ENCODE measurements at places on chromosomes 16 and 17.
A peak's percentile ranks its signal among the peaks of the same experiment; 100 is the strongest.

DNA sequence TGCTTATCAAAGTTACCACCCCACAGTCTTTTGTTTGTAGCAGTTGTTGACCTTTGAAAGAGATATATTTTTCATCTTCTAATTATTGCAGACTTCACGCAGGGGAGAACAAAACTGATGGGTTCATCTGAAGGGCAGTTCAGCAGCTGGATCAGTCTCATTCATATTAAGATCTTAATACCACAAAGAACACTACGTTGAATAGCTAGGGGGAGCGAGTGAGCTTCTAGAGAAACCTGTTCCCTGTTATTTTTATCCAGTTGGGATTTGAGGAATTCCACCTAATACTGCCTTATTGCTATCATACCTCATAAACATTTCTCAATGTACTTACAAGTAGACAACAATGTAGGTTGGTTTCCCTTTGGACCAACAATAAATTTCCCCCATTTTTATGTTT lies 306.1 kb upstream of the KIF2B start:
- no peak overlapping the region for H3K27ac ChIP-seq
- H3K36me3 ChIP-seq: no peaks in the 10 kb centered on the region
- H3K4me3 ChIP-seq: no peak overlapping the region
- no peaks in the 10 kb centered on the region for H3K27me3 ChIP-seq

- peak overlapping the region; percentile 89 for H3K27ac ChIP-seq
- no peaks in the 10 kb centered on the region for H3K36me3 ChIP-seq
- H3K4me3 ChIP-seq: peak overlapping the region; percentile 81
- H3K4me1 ChIP-seq: peaks cover 12% of the 10 kb centered on the region
- DNase-seq: no peak
These were observed 1.5 kb upstream of the NEURL4 start for GRCh38 chr17:7330638-7331015.

- no peak overlapping the region for H3K27ac ChIP-seq
- no peak overlapping the region for H3K4me3 ChIP-seq
- no peaks in the 10 kb centered on the region for H3K27me3 ChIP-seq
- H3K4me1 ChIP-seq: no peaks in the 10 kb centered on the region
- DNase-seq: no peak
- no peaks in the 10 kb centered on the region for H3K36me3 ChIP-seq
These were observed 42.0 kb upstream of the SLC6A2 start for GRCh38 chr16:55613613-55614335.

DNA sequence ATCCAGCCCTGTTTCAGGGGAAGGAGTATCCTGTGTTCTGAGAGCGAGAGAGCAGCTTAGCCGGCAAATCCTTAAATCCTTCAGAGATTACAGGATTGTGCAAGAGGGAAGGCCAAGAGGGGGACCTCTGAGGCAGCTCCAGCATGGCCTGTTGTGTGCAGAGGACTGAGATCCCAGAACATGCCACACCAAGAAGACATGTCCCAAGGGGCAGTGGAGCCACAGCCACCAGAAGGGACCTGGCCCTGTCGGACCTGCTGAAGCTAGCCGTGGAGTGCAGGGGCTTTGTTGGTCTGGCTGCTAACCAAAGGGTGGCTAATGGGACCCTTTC lies 1.6 kb upstream of the MRC2 start:
- no peak for DNase-seq
- H3K36me3 ChIP-seq: peaks cover 4% of the 10 kb centered on the region
- no peak overlapping the region for H3K27ac ChIP-seq
- no peak overlapping the region for H3K4me3 ChIP-seq
- H3K4me1 ChIP-seq: peaks cover 15% of the 10 kb centered on the region
- H3K27me3 ChIP-seq: no peaks in the 10 kb centered on the region

DNA sequence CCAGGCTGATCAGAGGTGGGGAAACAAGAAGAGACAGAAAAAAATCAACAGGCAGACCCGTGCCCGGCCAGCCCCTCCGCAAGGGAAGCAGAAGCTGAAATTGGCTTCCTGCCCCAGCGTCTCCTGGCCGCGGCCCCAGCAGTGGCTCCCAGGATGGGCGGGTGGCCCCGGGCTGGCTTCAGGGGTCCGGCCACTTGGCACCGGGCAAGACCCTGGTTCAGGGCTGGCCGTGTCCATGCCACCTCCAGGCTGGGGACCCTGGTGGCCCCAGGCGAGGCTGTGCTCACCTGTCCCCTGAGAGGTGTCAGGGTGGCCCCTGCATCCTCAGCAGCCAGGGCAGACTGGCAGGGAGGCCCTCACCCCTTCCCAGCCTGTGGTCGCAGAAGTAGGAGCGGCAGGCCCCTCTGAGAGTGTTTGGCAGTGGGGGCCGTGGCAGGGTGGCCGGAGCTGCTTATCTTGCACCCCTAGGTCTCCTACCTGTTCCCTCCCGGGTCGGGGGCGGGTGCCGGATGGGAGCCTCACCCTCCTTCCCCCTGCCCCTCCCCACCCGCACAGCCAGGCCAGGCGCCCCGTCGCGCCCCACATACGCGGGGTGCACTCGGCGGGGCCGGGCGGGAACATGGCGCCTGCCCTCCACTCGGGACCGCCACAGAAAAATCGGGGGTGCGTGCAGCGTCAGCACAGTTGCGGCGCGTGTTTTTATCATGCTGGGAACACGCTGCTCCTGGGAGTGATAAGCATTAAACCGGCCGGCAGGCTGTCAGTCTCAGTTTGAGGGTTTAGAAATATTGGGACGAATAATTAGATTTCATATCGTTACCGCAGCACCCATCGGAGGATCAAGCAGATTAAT lies 46.7 kb upstream of the ZC3H18 start:
- no peak overlapping the region for H3K27ac ChIP-seq
- H3K27me3 ChIP-seq: no peaks in the 10 kb centered on the region
- no peak for DNase-seq
- H3K4me3 ChIP-seq: no peak overlapping the region
- H3K4me1 ChIP-seq: no peaks in the 10 kb centered on the region
- no peaks in the 10 kb centered on the region for H3K36me3 ChIP-seq

DNA sequence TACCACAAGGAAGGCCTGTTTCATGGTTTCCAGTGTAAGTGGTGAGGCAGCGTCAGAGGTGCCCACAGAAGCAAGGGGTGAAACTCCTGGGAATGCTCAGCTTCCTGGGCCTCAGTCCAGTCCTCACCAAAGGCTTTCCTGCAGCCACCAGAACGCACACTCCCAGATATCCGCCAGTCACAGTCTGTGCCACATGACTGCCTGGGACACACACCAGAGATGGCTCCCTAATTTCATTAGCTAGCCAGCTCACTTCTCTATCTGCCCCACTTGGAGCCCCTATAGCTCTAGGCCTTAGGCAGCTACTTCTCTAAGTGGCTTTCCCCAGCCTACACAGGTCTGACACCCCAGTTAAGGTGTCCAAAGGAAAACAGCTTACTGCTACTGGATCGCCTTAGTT lies 77.0 kb downstream of the CYTH1 start:
- no peak overlapping the region for H3K27ac ChIP-seq
- no peak for DNase-seq
- H3K36me3 ChIP-seq: peaks cover 10% of the 10 kb centered on the region
- H3K4me1 ChIP-seq: peaks cover 9% of the 10 kb centered on the region

DNA sequence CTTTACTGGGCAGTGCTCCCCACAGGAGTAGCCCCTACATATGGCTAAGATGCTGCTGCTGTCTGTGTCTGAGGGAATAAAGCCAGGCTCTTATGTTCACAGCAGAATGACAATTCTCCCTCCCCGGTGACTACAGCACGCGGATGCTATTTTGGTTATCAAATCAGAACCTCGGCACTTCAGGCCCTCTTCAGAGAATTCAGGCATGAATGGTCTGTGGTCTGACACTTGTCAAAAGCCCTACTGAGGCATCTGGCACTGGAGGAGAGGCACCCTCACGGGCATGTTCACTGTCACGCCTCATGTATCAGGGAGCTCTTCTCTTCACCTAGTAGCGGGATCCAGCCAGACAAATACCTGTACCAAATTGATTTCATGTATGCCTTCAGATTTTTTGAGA lies 30.4 kb downstream of the KIAA0513 start:
- no peaks in the 10 kb centered on the region for H3K27me3 ChIP-seq
- peak overlapping the region; percentile 89 for H3K27ac ChIP-seq
- no peak overlapping the region for H3K4me3 ChIP-seq
- DNase-seq: peak; percentile 81
- H3K36me3 ChIP-seq: no peaks in the 10 kb centered on the region

DNA sequence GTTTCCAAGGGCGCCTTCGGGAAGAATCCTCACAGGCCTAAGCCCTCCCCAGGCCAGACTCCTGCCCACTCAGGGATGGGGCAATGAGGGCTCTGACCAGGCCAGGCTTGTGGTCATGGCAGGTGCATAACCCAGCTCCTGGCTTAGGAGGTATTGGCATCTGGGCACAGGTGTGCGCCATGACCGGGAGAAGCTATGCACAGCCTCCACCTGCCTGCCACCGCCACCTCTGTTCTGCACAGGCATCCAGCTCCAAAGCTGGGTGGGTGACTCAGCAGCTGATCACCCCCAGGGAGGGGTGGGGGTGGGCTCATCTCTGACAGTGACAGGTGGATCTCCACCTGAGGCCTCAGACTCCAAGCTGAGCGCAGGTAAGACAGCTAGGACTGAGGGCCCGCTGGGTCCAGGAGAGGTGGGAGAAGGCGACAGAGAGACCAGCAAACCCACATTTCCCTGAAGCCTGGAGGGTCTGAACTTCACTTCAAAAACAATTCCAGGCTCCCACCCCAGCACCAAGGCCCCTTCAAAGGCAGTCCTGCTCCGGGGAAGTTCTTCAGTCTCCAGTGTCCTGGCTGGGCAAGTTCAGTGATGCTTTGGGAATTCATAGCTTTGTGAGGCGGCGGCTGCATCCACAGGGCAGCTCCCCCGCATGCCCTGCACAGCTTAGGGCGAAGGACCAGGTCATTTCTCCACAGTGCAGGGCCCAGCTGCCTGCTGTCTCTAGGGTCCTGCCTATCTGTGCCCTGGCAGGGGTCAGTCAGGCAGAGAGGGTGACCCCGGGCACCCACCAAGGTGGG lies 121.6 kb upstream of the SMURF2 start:
- no peak for DNase-seq
- peaks cover 11% of the 10 kb centered on the region for H3K4me1 ChIP-seq
- no peak overlapping the region for H3K4me3 ChIP-seq
- H3K36me3 ChIP-seq: no peaks in the 10 kb centered on the region
- peaks cover 43% of the 10 kb centered on the region for H3K27me3 ChIP-seq

GRCh38 chr17:61794792-61795191 lies 68.5 kb downstream of the BRIP1 start:
- H3K4me1 ChIP-seq: no peaks in the 10 kb centered on the region
- H3K4me3 ChIP-seq: no peak overlapping the region
- no peaks in the 10 kb centered on the region for H3K27me3 ChIP-seq

GRCh38 chr17:36674278-36674650 lies 72.9 kb downstream of the MRM1 start:
- H3K27ac ChIP-seq: no peak overlapping the region
- no peaks in the 10 kb centered on the region for H3K4me1 ChIP-seq
- DNase-seq: no peak
- no peaks in the 10 kb centered on the region for H3K27me3 ChIP-seq
- no peaks in the 10 kb centered on the region for H3K36me3 ChIP-seq

DNA sequence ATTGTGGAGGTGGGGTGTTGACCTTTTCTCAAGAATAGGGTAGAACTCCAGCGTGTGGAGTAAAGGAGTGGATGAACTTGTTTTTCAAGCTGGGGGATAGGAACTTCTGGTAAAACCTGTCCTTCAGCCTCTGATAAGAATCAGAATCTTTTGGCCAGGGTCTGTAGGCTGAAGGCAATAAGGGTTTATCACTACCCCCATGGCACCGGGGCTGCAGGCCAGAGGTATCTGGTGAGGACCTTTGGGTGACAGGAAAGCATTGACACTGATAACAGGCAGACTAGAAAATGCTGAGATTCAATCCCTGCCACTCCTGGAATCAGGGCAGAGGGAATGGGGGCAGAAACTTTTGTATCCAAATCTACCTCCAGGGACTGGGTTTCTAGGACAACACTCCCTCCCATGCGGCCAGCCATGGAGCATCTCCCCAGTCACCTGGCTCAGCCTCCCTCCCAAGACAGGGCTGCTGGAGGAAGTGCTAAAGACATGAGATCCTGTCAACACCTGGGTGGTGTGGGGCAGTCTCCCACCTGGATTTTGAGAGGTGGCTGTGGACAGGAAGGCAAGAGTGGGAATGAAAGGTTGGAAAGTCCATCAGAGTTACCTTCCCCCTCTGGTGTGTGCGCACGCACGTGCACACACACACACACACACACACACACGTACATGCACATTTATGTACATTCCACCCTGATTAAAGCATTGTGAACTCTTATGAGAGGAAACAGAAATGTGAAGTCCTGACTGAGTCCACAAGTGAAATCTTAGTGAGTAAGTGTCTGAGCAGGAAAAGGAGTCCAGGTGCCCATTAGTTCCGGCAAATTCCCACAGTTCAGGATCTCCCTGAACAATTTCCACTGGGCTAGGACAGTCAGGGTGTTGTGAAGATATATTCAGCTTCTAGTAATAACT lies 53.1 kb upstream of the MARCHF10 start:
- peaks cover 22% of the 10 kb centered on the region for H3K4me1 ChIP-seq
- peak overlapping the region; percentile 55 for H3K27ac ChIP-seq
- H3K36me3 ChIP-seq: no peaks in the 10 kb centered on the region
- H3K4me3 ChIP-seq: no peak overlapping the region
- DNase-seq: no peak

- H3K4me1 ChIP-seq: peaks cover 10% of the 10 kb centered on the region
- H3K27me3 ChIP-seq: no peaks in the 10 kb centered on the region
- DNase-seq: peak; percentile 46
- peak overlapping the region; percentile 88 for H3K27ac ChIP-seq
These were observed 13.1 kb downstream of the ABCA9 start for GRCh38 chr17:69047368-69048263.

GRCh38 chr17:17403065-17403464 lies 73.7 kb upstream of the MED9 start:
- H3K4me3 ChIP-seq: no peak overlapping the region
- DNase-seq: no peak
- H3K4me1 ChIP-seq: no peaks in the 10 kb centered on the region
- H3K27me3 ChIP-seq: peaks cover 3% of the 10 kb centered on the region

- peak; percentile 57 for DNase-seq
- H3K27ac ChIP-seq: peak overlapping the region; percentile 89
- peaks cover 58% of the 10 kb centered on the region for H3K4me1 ChIP-seq
- no peak overlapping the region for H3K4me3 ChIP-seq
These were observed 15.4 kb downstream of the SMTNL2 start for GRCh38 chr17:4599505-4600281.

GRCh38 chr17:13182450-13182849 lies 164.6 kb upstream of the ELAC2 start:
- no peak overlapping the region for H3K4me3 ChIP-seq
- no peaks in the 10 kb centered on the region for H3K27me3 ChIP-seq

GRCh38 chr16:89002851-89003830 lies 26.1 kb upstream of the CBFA2T3 start:
- H3K27ac ChIP-seq: peak overlapping the region; percentile 37
- no peak overlapping the region for H3K4me3 ChIP-seq
- H3K36me3 ChIP-seq: no peaks in the 10 kb centered on the region
- H3K27me3 ChIP-seq: peaks cover 8% of the 10 kb centered on the region

DNA sequence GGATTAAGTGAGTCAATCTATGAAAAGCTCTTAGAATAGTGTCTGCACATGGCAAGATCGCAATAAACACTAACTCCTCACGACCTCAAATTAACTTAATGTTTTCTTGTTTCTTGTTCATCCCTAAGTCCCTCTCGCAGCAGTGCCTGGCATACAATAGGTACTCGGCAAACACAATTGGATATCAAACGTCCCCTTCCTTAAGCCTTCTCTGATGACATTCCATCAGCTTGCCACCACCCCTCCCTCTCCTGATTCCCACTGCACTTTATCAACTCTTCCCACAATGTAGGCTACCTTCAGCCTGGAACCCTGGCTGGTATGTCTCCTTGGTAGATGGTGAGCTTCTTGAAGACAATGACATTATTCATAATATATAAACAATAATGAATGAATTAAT lies 33.3 kb downstream of the CCDC42 start:
- H3K4me1 ChIP-seq: peaks cover 32% of the 10 kb centered on the region
- no peaks in the 10 kb centered on the region for H3K36me3 ChIP-seq
- no peak overlapping the region for H3K4me3 ChIP-seq
- DNase-seq: no peak
- no peak overlapping the region for H3K27ac ChIP-seq

All from cardiac muscle cell (in vitro differentiated cells and primary cell).